ENCODE measurements at places on chromosomes 2 and 18.

DNA sequence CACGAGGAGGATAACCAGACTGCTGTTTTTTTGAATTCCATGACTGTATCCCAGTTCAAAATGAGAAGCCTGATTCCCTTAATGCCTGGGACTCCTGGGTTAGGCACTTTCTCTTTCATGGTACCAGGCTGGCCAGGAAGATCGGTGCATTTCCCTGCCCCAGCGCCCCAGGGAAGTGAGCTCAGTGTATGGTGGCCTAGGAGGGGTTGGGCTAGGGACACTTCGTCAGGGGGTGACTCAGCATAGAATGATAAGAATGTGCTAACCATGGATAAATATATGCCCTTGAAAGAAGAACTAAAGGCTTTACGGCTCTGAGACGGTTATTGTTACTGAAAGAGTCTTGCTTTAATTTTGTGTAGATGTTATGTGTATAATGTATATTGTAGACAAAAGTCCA, 27.5 kb upstream of the FAM237A start:
- no peak overlapping the region for H3K27ac ChIP-seq
- no peaks in the 10 kb centered on the region for H3K36me3 ChIP-seq
- no peak for DNase-seq
- no peaks in the 10 kb centered on the region for H3K4me1 ChIP-seq

GRCh38 chr2:227703961-227704360, 13.9 kb downstream of the SLC19A3 start:
- no peak overlapping the region for H3K4me3 ChIP-seq
- no peak for DNase-seq
- peaks cover 16% of the 10 kb centered on the region for H3K36me3 ChIP-seq
- peak overlapping the region; percentile 96 for H3K27ac ChIP-seq

- H3K4me3 ChIP-seq: no peak overlapping the region
- no peaks in the 10 kb centered on the region for H3K36me3 ChIP-seq
- no peak overlapping the region for H3K27ac ChIP-seq
Observed at GRCh38 chr18:63837590-63837989, 49.9 kb upstream of the SERPINB2 start.

GRCh38 chr2:10132996-10133647, 10.6 kb downstream of the RRM2 start:
- no peak overlapping the region for H3K4me3 ChIP-seq
- H3K27ac ChIP-seq: no peak overlapping the region
- H3K4me1 ChIP-seq: peaks cover 2% of the 10 kb centered on the region
- peaks cover 12% of the 10 kb centered on the region for H3K36me3 ChIP-seq
- H3K27me3 ChIP-seq: no peaks in the 10 kb centered on the region

GRCh38 chr2:95359031-95359430, 43.5 kb upstream of the FAHD2A start:
- no peaks in the 10 kb centered on the region for H3K36me3 ChIP-seq
- no peak overlapping the region for H3K4me3 ChIP-seq
- no peak for DNase-seq

DNA sequence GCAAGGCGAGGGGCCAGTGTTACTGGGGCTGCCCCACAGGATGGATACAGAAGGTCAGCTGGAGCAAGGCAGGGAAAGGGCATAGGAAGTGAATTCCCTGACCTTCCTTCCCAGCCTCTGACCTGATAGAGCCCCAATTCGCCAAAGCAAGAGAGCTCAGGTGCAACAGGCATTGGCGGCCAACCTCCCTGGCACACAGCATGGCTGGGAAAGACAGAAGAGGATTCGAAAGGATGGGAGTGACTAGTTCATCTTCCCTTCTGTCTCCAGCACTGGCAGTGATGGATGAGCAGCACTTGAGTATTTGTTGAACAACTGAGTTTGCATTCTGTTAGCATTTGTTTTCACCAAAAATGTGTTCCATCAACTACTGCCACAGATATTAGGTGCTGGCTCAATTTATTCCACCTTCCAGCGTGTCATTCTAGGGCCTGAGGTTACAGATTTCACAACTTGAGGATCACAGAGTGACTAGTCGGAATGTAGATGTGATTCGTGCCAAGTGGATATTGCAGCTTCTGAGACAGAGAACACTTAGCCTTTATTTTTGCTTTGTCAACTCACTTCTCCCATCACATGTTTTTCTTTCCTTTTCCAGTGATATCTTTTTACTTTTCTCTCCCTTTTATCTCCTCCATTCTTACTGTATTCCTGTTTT, 6.2 kb downstream of the COPS8 start:
- no peak for DNase-seq
- H3K36me3 ChIP-seq: peaks cover 23% of the 10 kb centered on the region
- peaks cover 2% of the 10 kb centered on the region for H3K4me1 ChIP-seq

GRCh38 chr2:195490319-195490718, 166.7 kb upstream of the SLC39A10 start:
- peaks cover 15% of the 10 kb centered on the region for H3K4me1 ChIP-seq
- no peak overlapping the region for H3K4me3 ChIP-seq
- DNase-seq: no peak
- no peak overlapping the region for H3K27ac ChIP-seq
- no peaks in the 10 kb centered on the region for H3K27me3 ChIP-seq

- no peak overlapping the region for H3K27ac ChIP-seq
- H3K4me3 ChIP-seq: no peak overlapping the region
- no peaks in the 10 kb centered on the region for H3K36me3 ChIP-seq
- peaks cover 3% of the 10 kb centered on the region for H3K27me3 ChIP-seq
- H3K4me1 ChIP-seq: no peaks in the 10 kb centered on the region
- no peak for DNase-seq
Observed at GRCh38 chr2:229287823-229288222, 16.7 kb upstream of the PID1 start.

- peaks cover 2% of the 10 kb centered on the region for H3K36me3 ChIP-seq
- H3K4me3 ChIP-seq: peak overlapping the region; percentile 77
- H3K27me3 ChIP-seq: no peaks in the 10 kb centered on the region
- DNase-seq: no peak
- peak overlapping the region; percentile 71 for H3K27ac ChIP-seq
Observed at GRCh38 chr2:241882091-241882625, 12.6 kb downstream of the RTP5 start.

GRCh38 chr2:221347471-221347870, 224.6 kb downstream of the EPHA4 start:
- peaks cover 4% of the 10 kb centered on the region for H3K27me3 ChIP-seq
- peaks cover 6% of the 10 kb centered on the region for H3K4me1 ChIP-seq
- H3K27ac ChIP-seq: no peak overlapping the region
- no peaks in the 10 kb centered on the region for H3K36me3 ChIP-seq
- no peak for DNase-seq

DNA sequence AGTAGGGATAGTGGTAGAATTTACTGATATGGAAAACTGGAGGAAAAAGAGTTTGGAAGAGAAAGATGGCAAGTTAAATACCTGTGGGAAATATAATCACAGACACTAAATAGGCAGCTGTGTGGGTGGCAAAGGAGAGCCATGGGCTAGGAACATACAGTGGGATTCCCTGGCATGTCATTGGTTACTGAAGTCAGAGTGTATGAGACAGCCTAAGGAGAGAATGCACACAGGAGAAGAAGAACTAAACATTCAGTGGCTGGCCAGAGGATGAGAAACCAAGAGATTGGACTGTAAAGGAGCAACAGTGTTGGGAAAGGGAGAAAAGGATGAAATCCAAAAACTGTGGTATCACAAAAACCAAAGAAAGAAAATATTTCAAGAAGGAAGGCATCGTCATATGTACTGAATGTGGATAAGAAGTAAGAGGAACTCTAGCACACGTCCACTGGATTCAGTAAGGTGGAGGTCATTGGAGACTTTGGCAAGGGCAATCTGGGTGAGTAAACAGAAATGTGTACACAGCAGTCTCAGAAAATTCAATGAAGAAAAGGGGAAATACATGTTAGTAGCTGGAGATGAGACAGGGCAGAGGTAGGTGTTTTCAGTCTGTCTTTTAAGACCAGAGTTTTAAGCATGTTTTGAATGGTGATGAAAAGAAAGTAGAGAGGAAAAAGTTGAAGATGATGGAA, 83.3 kb downstream of the SPIRE1 start:
- no peaks in the 10 kb centered on the region for H3K4me1 ChIP-seq
- H3K36me3 ChIP-seq: peaks cover 4% of the 10 kb centered on the region
- no peak for DNase-seq
- no peak overlapping the region for H3K27ac ChIP-seq
- no peaks in the 10 kb centered on the region for H3K27me3 ChIP-seq
- H3K4me3 ChIP-seq: no peak overlapping the region

- H3K36me3 ChIP-seq: no peaks in the 10 kb centered on the region
- no peak overlapping the region for H3K4me3 ChIP-seq
- DNase-seq: no peak
- H3K4me1 ChIP-seq: no peaks in the 10 kb centered on the region
- H3K27ac ChIP-seq: no peak overlapping the region
- no peaks in the 10 kb centered on the region for H3K27me3 ChIP-seq
Observed at GRCh38 chr18:60180671-60181070, 191.9 kb downstream of the MC4R start.

DNA sequence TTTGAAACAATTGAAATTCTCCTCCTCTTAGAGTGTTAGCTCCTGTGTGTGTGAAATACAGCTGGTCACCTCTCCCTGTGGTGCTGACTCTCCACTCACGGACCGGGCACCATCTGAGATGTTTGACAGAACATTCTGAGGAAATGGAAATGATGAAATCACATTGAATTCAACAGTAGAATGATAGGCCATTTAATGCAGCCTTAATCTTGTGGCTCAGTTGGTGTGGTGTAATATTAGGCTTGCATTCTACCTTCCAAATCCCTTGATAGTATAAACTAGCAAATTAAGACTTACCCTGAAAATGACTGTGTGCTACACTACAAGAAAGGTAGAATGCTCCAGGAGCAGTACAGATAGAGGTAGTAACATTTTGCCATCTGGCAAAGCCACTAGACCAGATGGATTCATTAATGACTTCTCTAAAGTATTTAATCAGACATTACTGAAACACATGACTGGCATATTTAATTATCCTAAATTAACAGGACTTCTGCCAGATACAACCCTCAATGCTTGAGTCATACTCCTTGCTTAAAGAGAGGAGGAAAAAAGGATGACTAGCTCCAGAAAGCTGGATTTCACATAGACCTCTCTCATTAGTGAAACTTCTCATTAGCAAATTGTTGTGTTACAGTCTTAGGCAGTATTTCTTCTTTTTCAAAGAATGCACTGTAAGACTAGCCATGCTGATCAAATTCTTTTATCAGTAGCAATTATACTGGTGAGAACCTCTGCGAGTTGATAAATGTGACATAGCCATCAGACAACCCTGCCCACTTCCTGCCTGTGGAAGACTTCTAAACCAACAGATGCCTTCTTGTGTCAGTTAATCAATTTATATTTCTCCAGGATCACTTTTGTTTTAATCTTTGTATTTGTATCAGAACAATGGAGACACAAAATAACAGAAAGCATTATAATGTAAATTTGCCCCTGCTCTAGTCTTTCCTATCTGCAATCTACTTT, 80.6 kb downstream of the EML6 start:
- H3K4me3 ChIP-seq: no peak overlapping the region
- H3K36me3 ChIP-seq: no peaks in the 10 kb centered on the region
- H3K4me1 ChIP-seq: peaks cover 7% of the 10 kb centered on the region
- no peak overlapping the region for H3K27ac ChIP-seq
- DNase-seq: no peak

DNA sequence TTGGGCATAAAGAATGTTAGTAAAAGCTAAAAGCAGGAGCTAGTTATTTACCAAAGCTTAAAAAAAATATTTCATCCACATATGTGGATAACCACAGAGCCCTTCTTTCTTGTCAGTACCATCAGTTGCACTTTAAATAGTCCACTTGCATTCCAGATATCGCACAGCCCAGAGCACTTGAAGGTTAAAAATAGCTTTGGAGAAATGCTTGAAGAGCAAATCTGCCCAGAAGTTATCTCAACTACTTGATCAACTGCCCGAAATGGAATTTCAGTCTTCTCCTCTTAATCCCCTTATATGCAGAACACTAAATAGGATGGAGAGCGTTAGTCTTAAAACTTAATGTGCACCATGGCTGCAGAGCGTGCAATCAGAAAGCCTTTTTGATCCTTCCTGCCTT, 148.3 kb downstream of the PLEKHA3 start:
- no peaks in the 10 kb centered on the region for H3K27me3 ChIP-seq
- no peak overlapping the region for H3K27ac ChIP-seq
- no peaks in the 10 kb centered on the region for H3K36me3 ChIP-seq

GRCh38 chr2:44459739-44460138, 98.0 kb downstream of the CAMKMT start:
- no peak for DNase-seq
- H3K36me3 ChIP-seq: peaks cover 6% of the 10 kb centered on the region
- no peak overlapping the region for H3K27ac ChIP-seq
- no peak overlapping the region for H3K4me3 ChIP-seq
- H3K4me1 ChIP-seq: no peaks in the 10 kb centered on the region
